ENCODE measurements at places on chromosomes 6 and 20.

DNA sequence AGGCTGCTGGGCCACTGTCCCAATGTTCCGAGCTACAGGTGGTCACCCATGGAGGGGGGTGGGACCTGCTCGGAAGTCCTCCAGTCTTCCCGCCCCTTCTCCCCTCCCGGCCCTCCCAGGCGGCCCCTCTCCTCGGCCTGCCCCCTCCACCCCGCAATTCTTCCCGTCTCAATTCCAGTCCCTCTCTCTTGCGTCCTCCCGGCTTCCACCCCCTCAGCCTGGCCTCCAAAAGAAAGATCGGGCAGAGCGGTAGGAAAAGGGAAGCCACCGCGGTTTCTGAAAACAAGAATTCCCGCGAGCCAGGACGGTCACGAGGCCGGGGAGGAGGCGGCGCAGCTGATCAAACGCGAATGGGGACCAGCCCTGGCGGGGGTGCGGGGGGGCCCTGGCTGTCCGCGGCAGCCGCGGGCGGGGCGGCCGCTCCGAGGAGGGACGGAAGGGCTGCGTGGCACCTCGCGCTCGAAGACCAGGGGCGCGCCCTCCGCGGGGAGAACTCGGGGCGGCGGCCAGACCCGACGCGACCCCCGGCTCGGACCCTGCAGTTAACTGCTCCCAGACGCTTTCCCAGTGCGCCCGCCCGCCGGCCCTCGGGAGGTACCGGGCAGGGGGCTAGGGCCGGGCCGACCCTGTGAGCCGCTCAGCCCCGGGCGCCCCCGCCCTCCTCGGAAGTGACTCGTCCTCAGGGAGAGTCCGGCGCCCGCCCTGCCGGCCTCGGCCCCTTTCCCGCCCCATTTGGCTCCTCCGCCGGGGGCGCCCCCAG lies 1.0 kb downstream of the PXDC1 start:
- DNase-seq: no peak

- no peak for DNase-seq
These were observed 39.7 kb downstream of the KIF16B start for GRCh38 chr20:16533502-16533901.

DNA sequence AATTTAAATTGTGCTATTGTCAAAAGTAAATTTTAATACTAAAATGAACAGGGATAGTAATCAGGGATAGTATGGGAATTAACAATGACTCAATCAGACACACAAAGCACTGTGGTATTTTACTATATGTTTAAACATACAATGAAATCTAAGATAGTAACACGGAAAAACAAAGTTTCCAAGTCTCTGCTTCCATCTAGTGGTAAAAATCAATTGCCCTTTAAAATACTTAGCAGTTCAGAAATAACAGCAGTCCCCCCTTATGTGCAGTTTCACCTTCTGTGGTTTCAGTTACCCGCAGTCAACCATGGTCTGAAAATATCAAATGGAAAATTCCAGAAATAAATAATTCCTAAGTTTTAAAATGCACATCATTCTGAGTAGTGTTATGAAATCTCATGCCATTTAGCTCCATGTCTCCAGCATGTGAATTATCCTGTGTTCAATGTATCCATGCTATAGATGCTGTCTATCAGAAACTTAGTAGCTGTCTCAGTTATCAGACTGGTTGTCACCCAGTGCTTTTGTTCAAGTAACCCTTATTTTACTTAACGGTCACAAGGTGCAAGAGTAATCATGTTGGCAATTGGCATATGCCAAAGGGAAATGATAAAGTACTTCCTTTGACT lies 58.5 kb downstream of the AHI1 start:
- no peak for DNase-seq

GRCh38 chr6:55998576-55998975 lies 123.2 kb upstream of the BMP5 start:
- no peak for DNase-seq

DNA sequence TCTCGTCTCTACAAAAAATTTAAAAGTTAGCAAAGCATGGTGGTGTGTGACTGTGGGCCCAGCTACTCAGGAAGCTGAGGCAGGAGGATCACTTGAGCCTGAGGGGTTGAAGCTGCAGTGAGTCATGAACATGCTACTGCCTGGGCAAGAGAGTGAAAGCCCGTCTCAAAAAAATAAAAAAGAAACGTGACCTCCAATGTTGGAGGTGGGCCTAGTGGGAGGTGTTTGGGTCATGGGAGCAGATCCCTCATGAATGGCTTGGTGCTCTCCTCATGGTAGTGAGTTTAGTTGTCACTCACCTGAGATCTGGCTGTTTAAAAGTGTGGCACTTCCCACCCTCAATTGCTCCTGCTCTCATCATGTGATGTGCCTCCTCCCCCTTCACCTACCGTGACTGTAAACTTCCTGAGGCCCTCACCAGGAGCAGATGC lies 24.3 kb downstream of the RBL1 start:
- no peak for DNase-seq

DNA sequence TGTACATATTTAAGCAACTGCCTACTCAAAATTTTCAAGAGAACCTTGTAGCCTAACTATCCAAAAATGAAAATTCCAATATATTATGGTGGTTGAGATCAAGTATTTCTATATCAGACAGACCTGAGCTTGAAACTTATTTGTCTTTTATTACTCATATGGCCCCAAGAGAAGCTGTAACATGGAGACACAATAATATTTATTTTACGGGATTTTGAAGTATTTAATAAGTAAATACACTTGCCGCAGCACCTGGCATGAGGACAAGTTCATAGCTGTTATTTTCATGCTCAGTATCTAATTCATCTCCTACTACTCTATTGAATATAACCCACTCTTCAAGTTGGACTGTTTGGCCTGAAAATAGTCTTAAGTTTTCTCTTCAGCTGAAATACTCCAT lies 28.0 kb downstream of the PTPRK start:
- DNase-seq: no peak

GRCh38 chr20:4021906-4022305 lies 6.5 kb upstream of the RNF24 start:
- DNase-seq: no peak

- DNase-seq: no peak
These were observed 24.6 kb upstream of the TNFRSF21 start for GRCh38 chr6:47334334-47334733.

GRCh38 chr20:10249822-10250221 lies 31.2 kb downstream of the SNAP25 start:
- no peak for DNase-seq

GRCh38 chr6:89180112-89180511 lies 34.3 kb downstream of the PM20D2 start:
- DNase-seq: no peak

- no peak for DNase-seq
These were observed 96.3 kb downstream of the PRDM1 start for GRCh38 chr6:106182455-106182854.

DNA sequence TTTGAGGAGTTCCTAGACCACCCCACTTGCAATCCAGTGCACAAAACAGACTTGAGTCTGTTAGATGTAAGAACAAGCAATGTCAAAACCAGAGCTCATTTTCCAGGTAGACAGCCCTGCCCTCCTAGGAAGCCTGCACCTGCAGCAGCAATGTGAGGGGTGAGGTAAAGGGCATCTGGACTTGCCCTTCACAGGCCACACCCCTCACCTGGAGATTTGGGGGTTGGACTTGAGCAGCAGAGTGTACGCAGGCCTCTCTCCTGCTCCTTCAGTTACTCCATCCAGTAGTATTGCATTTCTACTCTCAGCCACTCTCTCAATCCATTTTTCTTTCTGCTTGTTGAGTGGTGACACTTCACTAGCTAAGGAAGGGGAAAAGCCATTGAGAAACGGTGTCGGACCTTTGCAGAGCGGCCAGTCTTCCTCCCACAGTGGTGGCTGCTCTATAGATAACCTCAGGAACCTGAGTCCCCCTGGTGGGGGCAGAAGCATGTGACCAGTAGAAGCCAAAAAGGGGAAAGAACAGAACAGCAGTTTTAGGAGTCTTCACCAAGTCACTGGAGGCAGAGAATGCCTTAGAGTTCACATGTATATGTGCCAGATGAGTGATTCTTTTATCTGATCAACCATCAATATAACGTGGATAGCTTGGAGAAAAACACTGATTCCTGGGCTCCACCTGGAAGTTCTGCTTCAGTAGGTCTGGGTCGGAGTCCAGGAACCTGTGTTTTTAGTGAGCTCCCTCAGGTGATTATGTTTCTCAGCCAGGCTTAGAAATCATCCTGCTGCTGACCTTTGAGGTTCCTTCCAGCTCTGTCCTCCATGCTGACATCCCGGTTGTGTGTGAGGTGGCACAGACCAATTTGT lies 28.0 kb downstream of the ARFGEF2 start:
- no peak for DNase-seq

All from stimulated activated CD4-positive, alpha-beta T cell treated with anti-CD3 and anti-CD28 coated beads, Interleukin-12 subunit alpha, Interleukin-12 subunit beta, amount 100 ng/mL, for 48 hours (primary cell).